Cerebellar nuclear complex (tissue), 1 donor: ENCODE measurements at places on chromosomes 1 and 21.
A peak's percentile ranks its signal among the peaks of the same experiment; 100 is the strongest.

- DNase-seq, result no peak
Measured at GRCh38 chr1:90568436-90568835, 148.7 kb downstream of the BARHL2 start.

DNA sequence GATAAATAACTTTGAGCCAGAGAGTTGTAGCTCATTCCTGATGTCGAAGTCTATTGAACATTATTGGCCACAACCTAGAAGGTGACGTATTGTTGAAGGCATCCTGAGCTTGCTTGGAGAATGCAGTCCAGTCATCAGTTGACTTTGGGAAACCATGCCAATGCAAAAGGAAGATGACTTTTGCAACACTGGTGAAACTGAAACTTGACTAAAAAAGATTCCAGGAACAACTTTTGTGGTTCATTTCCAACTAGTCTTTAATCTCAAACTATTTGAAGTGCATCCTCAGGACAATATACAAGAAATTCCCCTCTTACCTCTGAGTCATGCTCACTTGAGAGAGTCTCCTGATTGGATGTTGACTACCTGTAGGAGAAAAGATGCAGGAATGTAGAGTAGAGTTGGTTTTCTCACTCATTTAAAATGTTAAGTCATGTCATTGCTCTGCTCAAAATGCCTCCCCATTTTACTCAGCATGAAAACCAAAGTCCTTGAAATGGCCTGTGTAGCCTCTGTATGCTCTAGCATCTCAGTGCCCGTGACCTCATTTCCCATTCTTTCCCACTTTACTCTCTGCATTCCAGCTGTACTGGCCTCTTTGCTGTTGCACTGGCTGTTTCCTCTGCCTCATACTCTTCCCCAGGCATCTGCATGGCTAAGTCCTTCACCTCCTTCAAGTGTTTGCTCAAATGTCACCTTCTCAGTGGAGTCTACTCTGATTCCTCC is 24.4 kb upstream of the LEPR start:
- DNase-seq, result no peak

DNA sequence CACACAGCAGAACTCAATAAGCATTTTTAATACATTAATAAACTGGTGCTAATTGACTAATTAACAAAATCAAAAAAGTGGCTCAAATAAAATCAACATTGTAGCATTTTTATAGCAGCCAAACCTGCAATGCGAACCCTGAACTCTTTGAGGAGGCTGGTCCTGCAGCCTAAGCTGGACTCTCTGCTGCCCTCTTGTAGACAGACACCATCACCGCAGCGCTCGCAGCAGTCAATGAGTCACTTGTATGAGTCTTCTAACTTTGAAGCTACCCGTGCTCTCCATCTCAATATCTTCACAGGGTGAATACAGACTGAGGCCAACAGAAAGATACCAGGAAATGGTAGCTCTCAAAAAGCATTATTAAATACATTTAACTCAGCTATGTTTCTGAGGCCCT is 9.7 kb upstream of the KRTAP7-1 start:
- no peak for DNase-seq

DNA sequence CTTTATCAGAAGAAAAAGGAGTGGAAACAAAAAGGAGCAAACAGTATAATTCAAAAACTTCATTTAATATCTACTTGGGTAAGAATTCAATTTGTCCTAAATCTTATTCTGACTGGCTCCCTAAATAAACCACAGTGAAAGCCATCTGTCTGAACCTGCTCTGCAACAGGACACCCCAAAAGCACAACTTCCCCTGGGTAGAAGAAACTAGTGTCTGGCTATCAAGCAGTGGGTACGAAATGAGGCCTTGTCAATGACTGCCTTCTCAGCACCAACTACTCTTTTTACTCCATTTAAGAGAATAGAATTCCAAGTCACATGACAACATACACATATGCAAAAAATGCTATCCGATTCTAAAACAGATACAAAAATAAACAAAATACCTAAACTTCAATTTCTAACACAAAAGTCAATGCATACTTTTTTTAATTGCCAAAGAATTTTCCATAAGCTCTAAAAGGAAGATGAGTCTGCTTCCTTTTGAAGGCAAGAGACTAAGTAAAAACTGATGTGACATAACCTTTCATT is 206.8 kb downstream of the SLC45A1 start:
- no peak for DNase-seq

DNA sequence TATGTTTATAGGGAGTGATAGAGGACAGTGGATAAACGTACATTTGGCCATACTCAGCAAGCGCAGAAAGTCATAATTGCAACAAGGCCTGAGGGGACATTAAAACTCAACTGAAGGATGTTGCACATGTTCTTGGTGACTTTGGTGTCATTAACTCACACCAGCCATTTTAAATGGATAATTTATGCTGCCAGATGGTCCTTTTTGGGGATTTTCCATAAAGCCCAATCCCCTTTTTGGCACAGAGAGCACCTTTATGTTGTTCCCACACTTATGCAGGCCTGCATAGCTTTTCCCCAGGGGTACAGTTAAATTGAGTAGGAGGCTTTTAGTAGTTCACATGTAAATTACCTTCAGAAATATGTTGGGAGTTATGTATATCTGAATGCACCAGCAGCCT is 279.6 kb downstream of the NFIA start:
- no peak for DNase-seq

GRCh38 chr1:103525114-103525606 is 339 bp upstream of the RNPC3 start:
- no peak for DNase-seq

DNA sequence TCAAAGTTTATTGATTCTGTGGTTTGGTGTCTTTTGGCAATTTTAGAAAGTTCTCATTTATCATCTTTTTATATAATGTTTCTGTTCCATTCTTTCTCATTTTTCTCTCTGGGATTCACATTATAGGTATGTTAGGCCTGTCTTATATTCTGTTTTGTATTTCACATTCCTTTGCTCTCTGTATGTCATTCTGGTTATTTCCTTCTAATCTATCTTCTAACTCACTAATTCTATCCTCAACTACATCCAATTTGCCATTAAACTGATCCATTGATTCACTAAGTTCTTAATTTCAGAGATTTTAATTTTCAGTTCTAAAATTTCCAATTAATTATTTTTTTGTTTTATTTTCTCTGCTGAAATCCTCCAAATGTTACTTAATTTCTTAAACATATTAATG is 234.8 kb downstream of the FOXD2 start:
- DNase-seq, result no peak

DNA sequence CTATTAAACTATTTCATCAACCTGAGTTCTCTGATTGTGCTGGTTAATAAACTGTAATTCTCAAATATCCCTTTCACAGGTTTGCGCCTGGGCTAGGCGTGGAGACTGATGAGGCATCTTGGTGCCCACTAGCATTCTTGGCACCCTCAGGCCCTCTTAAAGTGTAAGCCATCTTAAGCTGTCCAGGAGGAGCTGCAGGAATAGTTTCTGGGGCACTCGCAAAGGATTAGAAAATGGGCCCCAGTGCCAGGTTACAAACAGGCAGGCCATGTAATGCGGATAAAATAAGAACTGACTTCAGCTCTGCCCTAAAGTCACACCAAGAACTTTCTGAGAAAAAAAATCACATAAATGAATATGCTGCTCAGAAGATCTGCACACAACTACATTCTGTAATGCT is 1.1 kb downstream of the CASQ2 start:
- no peak for DNase-seq

- DNase-seq, result no peak
Measured at GRCh38 chr1:113053344-113054126, 19.5 kb upstream of the LRIG2 start.

GRCh38 chr1:169346036-169346589 is 21.5 kb downstream of the NME7 start:
- no peak for DNase-seq

DNA sequence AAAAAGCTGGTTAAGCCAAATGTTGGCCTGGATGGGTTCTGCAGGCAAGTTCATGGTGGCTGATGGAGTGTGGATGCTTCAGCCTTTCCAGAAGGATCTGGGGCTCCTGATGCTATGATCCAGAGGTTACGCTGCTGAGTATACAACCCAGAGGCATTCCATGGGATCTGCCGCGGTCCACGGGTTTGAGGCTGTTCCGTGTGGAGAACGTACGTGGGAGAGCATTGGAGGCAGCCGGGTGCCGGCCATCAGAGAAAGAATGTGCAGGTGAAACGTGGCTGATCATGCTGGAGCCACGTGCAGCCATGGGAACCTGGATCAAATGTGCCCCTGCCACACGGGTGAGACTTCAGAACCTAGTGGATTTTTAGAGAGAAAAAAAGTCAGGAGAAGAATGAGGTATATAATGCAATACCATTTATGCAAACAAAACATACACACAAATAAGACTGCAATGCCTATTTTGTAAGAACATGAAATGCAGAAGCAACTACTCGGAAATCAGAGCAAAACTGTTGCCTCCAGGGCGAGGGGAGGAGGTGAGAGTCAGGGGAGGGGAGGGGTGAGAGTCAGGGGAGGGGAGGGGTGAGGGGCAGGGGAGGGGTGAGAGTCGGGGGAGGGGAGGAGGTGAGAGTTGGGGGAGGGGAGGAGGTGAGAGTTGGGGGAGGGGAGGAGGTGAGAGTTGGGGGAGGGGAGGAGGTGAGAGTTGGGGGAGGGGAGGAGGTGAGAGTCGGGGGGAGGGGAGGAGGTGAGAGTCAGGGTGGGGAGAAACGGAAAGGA is 116.5 kb upstream of the C1orf174 start:
- no peak for DNase-seq

DNA sequence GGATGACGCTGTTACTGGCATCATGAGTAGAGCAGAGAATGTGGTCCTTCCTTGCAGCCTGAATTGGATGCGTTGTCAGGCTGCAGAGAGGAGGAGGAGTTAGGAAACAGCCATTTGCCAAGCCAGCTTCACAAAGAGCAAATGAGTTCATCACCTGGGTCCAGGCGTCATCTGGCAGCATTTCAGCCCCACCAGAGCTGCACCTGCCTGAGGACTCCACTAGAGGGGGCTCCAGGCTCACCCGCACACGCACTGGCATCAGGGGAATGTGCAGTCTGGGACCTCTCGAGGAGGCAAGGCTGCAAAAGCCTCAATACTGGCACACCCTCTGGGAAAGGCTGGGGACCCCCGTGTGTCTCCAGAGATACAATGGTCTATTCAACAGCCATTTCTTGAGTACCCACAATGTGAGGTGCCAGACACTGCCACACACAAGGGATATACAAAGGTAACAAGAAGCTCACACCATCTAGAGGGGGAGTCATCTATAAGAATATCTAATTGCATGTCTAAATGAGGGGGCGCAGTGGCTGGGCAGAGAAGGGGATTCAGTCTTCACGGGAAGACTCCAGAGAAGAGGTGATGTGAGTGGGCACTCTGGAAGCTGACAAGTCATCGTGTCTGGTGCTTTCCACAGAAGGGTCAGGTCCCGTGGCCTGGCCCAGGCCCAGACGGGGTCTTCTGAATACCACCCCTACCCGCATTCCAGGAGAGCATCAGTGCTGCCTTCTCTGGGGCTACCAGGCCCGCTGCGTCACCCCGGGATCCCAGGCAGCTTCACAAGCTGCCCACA is 53.5 kb upstream of the CNTN2 start:
- DNase-seq, result peak; percentile 53

DNA sequence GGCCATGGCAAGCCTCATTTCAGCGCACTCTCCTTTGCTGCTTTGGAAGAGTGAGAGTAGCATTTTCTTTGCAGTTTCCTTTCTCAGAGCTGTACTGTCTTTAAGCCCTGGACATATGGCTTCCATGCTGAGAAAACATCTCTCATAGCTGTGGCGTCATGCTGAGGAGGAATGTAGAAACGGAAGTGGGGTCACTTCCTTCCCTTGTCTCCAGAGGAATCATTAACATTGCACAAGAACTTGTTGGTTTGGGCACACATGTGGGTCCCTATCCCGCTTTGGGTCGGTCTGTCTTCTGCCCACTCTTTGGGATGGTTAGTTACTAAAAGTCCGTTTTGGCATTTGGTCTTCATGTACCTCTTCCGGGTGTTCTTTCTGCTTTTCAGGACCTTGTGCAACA is 5.6 kb downstream of the MFN2 start:
- no peak for DNase-seq

DNA sequence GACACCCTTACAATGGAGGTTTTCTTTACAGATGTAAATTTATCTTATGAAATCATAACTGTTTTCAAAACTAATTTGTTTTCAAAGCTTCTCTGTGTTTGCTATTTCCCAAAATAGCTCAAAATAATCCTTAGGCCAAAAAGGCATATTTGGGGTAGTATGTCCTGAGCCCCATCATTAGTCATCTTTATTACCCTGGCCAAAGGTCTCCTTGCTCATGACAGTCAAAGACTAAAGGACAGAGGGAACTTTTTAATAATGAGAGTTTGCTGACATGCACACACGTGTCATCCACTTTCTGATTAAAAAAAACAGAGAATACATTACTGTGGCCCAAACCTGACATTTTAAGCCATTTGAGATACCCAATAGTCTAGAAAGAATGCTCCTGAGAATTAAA is 221.9 kb upstream of the DUSP10 start:
- DNase-seq, result no peak

- DNase-seq, result no peak
Measured at GRCh38 chr21:33386222-33386784, 16.9 kb upstream of the IFNGR2 start.

- no peak for DNase-seq
Measured at GRCh38 chr1:16971341-16972188, 8.9 kb downstream of the MFAP2 start.
